ENCODE measurements at places on chromosomes 3 and 15. TPM values are rescaled to one million over a fixed set of nuclear protein-coding genes. Genes with fewer than 3 reads are reported as not detected.

- no peak for ATAC-seq
Observed at GRCh38 chr3:188309437-188310269, 155.7 kb downstream of the LPP start.

DNA sequence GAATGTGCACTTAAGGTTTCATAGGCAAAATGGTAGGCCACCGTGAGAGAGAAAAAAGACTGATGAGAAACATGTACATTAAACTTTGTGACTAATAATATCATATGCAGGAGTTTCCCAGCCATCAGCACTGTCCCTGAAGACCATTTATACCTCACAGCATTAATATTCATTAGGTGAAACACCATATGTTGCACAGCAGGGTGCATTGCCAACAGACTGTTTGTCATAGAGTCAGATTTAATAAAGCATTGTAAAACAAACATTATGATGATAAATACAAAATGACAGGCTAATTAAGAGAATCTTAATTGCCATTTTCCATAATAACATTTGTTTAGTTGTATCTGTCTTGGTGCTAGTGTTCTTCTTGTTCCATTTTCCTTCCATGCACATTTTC, 578.3 kb downstream of the EPHA3 start:
- no peak for ATAC-seq

DNA sequence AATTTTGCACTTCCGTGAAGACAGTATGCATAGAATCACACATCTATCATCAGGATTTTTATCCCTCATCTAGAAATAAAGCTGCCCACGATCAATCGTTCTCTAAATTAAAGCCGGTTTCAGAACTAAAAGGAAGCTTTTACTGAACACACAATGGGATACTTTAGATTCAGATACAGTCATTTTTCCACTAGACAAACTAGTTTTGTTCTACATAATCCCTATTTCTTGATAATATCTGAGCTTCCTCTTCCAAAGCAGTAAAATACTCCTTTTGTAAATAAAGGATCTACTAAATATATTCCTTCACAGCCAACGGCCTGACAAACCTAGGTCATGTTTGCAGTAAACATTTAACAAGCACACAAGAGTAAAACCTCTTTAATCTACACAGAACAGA, 2.0 kb upstream of the GANC start:
- ATAC-seq = no peak

GRCh38 chr15:39517122-39517855, 63.6 kb upstream of the THBS1 start:
- no peak for ATAC-seq

GRCh38 chr15:29522373-29523276, 253.0 kb upstream of the NSMCE3 start:
- ATAC-seq = peak; percentile 38

- no peak for ATAC-seq
Observed at GRCh38 chr3:140052771-140053702, 118.1 kb downstream of the CLSTN2 start.

DNA sequence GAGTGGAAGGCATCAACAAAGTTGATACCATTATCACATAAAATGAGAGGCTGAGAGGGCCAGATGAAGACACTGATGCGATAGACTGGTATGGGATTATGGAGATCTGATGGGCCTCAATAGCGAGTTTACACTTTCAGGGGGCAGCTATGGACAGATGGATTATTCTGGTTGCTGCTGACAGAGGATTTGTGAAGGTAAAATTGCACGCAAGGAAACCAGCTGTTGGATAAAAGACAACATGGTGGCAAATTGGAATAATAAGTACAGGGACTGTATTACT, 203.9 kb downstream of the MBNL1 start:
- no peak for ATAC-seq

DNA sequence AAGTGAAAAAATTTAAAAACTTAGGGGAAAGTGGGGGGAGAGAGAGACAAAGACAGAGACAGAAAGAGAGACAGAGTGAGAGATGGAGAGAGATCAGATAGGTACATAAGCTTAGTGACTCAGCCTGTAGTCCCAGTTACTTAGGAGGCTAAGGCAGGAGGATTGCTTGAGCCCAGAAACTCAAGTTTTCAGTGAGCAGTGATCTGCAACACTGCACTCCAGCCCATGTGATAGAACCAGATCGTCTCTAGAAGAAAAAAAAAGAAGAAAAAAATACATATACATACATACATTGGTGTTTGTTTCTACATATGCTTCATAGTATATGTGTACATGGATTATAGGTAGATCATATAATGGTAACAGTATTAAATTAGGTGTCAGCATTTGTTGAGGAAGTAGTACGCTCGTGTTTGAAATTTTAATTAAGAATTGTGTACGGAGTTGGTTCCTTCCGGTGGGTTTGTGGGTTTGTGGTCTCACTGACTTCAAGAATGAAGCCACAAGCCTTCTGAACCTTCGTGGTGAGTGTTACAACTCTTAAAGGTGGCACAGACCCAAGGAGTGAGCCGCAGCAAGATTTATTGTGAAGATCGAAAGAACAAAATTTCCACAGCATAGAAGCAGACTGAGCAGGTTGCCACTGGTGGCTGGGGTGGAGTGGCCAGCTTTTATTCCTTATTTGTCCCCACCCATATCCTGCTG, 38.3 kb upstream of the SNRPN start:
- ATAC-seq = no peak

DNA sequence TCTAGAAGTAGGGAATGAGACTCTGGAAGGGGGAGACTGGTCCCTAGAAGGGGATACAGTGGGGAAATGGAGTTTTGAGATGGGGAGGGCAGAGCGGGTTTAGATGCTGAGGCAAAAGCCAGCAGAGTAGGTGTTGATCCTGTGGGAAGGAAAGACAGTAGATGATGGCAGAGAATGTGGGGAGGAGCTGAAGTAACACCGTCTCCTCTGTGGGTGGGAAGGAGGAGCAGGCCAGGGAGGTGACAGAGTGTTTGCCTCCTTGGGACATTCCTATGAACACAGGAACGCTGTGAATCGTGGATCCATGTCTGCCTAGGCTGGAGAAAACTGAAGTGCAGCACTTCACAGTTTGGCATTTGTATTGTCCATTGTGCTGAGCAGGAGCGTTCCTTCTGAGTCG, 20.4 kb downstream of the GRK7 start:
- ATAC-seq = no peak

- peak; percentile 91 for ATAC-seq
Observed at GRCh38 chr3:111577798-111578685, 17.1 kb downstream of the ZBED2 start.

- ATAC-seq = no peak
Observed at GRCh38 chr15:100220058-100220768, 121.6 kb downstream of the ADAMTS17 start.

DNA sequence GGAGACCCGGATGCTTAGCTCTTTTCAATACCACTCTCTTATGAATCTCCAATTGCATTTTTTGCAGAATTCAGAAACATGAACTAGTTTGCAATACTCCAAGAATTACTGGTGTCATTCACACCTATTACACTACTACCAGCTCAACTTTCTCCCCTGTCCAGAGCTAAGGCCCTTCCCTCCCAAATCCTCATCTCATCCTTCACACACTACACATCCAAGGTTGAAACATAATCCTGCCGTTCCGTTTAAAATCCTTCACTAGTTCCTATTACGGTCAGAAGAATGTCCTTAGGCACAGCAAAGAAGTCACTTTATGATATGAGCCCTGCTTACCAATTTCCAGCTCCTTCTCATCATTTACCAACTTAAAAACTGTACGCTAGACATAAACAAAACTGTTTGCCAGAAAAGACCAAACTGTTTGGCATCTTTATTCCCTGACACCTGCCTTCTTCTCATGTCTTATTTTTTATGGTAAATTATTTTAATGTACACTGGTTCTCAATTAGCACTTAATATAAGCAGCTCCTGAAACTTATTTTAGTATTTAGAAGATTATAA, 22.6 kb downstream of the TBL1XR1 start:
- no peak for ATAC-seq

GRCh38 chr3:10195366-10196089, 30.8 kb downstream of the IRAK2 start:
- ATAC-seq = no peak

GRCh38 chr15:43449981-43450380, 43.0 kb downstream of the TP53BP1 start:
- ATAC-seq = no peak

DNA sequence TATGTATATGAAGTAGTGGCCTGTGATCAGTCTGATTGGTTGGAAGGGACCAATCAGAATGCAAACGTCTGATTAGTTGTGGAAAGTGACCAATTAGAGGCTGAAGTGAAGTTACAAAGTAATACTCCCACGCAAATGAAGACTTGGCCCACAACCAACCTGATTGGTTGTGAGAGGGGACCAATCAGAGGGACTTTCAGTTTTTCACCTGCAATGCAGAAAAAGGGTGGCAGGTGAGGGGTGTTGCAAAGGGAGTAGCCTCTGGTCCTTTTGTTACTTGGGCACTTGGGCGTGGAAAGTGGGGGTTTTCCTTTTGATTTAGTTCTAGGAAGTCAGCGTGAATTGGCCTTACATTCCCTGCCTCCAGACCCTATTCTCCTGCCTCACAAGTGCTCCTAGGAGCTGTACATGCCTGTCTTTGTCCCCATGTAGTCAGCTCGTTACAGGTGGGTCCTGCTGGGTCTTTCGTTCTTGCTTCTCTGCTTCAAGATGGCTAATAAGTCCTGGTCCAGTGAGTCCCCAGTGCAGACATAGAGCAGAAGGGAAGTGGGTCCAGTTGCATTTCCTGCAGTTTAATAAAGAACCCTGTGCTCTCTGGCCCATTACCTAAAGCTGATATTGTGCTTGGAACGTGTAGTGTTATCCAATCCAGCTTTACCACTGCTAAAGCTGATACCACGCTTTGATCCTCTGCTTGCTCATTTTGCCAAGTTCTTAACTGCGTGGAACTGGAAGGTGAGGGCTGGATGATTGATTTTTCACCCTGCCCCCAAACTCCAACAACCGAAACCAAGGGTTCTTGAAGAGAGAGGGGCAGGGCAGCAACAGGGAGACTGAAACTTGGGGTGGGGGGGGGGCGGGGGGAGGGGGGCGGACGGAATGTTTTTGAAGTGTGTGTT, 46.0 kb upstream of the CD47 start:
- ATAC-seq = no peak

DNA sequence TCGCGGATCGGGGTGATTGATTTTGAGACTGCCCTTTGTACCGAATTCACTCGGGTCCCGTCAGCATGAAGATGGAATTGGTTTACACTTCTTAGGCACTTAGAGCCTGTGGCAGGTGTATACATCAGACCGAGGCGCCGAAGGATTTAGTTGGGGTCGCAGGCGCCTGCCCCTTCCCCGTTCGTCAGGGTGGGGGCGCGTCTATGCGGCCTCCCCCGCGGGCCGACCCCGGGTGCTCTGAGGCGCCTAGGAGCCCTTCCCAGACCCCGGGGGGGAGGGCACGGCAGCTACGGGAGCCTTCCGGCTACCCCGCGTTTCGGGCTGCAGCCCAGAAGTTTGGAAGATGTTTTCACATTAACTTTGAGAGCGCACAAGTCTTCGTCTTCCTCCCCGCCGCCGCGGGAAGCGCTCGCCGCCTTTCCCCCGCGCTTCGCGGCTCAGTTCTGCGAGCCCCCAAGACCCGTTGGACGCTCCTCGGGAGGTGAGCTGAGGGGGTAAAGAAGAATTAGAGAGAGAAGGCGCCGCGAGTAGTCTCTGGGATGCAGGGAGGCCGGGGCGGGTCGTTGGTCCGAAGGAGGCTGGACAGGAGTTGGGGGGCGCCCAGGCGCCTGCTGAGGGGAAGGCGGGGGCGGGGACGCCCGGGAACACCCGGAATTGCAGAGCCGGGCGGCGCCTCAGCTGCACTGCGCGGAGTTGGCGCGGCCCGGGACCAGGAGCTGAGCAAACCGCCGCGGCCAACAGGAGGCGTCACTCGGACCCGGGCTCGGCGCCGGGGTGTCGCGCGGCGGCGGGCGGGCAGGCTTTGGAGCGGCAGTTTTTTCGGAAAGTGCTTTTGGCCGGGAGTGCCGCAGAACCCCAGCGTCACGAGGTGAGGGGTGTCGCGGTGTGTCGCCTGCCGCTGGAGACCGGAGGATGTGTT, 780 bp downstream of the TIPARP start:
- peak; percentile 38 for ATAC-seq

DNA sequence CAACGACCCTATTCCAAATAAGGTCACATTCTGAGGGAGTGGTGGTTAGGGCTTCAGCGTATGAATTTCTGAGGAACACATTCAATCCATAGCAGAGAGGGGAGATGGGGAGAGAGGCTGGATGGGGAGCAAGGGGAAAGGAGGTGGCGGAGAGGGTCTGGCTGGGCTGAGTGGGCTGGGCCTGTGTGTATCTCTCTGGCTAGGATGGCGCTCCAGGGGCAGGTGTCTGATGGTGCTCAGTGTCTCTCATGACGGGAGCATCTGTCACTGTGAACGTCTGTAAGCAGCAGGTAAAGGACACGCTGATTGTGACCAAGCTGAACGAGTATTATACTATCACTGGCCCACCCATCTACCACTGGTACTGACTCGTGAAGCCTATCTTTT, 159.6 kb downstream of the XXYLT1 start:
- no peak for ATAC-seq

DNA sequence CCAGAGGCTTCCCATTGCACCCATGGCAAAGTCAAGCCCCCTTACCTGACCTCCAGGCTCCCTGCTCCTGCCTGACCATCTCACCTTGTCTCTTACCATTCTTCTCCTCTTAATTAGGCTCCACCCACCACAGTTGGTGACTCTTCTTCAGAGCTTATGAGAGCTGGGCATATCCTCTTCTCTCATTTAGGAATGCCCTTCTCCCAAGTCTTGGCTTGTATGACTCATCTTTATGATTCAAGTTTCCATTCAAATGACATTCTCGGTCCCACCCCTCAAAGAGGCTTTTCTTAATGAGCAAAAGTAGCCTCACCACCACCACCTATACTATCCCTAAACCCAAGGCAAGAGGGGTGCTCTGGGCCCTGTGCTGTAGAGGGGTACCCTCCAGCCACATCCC, 55.3 kb upstream of the NUDT16 start:
- no peak for ATAC-seq

DNA sequence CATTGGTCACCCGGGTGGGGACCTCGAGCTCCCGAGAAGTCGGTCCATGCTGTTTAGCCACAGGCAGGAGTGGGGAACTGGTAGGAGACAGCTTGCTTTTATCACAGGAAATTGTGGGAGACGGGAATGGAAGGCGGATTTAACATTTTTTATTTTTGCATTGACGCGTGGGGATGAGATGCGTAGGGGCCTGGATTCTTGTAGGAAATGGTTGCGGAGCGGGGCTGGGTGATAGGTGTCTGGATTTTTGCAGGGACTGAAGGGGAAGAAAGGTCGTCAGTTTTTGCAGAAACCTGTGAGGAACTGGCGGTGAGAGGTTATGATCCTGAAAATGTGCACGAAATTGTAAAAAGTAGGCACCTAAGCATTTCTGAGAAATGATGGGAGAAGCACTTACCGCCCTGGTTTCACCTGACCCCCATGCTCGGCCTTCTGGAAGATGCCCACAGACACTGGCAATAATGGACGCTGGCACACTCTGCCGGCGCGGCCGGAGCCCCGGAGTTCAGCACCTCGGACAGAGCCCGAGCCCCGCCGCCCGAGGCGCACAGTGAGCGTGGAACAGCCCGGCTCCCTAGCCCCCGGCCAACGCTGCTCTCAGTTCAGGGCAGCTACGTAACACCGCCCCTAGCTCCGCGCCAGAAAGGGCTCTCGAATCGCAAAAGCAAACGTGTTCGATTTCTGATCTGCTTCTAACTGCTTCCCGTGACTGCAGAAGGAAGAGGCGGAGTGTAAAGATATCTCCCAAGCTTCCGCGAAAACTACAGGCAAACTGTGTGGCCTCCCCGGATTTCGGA, 928 bp downstream of the ANKRD34C start:
- peak; percentile 36 for ATAC-seq

- no peak for ATAC-seq
Observed at GRCh38 chr15:55743729-55744655, 1.0 kb upstream of the PRTG start.

The MAP1A gene
- 0.76 TPM for total RNA-seq

The GRK7 gene
- not detected for total RNA-seq

The BOC gene
- total RNA-seq = 19.8 TPM

The ZBTB20 gene
- 7.3 TPM for total RNA-seq

The C3orf80 gene
- total RNA-seq = 5.9 TPM

The PPP1R14D gene
- total RNA-seq = not detected

The ANKUB1 gene
- not detected for total RNA-seq

Measured in esophagus mucosa (tissue), 1 donor.